Central memory CD4-positive, alpha-beta T cell (primary cell): ENCODE measurements at places on chromosomes 12 and 14.

- DNase-seq: no peak
These were observed 672.9 kb downstream of the BCL11B start for GRCh38 chr14:98599082-98599481.

- peak; percentile 52 for DNase-seq
These were observed at the start of gene TNFRSF1A for GRCh38 chr12:6341417-6342139. Gene TNFRSF1A (minus strand): TSS chr12:6342076. CDS start chr12:6341814, 262 bp downstream.

GRCh38 chr12:98852181-98852580 lies 207.1 kb downstream of the APAF1 start:
- DNase-seq: no peak

DNA sequence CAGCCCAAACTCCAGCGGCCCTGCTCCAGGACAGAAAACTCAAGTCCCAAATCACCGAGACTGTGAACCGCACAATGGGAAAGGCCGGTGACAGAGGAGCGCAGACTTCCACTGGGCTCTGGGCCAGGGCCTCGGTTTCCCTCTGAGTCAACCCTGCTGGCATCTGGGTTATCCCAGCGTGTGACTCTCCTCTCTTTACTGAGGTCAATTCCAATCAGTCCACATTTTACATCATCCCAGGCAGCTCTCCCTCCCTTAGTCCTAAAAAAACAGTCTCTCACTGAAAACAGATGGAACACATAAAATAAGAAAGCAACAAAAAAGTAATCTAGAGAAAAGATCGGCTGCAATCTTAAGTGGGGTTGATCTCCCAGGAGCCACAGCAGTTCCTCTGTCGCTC lies 36.9 kb downstream of the ITPK1 start:
- no peak for DNase-seq

DNA sequence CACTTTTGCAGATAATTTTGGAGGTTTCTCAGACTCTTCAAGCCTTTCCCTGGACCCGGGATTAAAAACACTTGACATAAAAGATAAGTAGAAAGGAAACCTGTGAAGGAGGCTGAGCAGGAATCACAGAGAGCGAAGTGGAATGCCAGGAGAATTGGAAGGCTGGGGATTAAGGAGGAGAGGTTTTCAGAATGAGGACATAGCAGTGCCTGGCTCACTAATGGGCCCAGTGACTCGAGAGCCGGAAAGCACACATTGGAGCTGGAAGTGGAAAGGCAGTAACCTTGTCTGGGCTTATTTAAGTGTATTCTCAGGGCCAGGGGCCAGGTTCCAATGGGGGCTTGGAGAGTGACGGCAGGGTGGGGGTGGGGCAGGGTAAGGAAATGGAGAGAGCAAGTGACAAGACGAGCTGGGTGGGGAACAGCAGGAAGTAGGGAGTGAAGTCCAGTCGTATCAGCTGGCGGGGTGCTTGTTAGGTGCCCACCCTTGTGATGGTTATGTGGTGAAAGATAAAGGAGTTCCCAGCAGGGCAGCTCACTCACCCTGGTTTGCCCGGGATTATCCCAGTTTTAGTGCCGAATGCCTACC lies 13.1 kb downstream of the EVL start:
- DNase-seq: no peak

GRCh38 chr14:100147181-100147631 lies 12.2 kb downstream of the DEGS2 start:
- DNase-seq: peak; percentile 61

DNA sequence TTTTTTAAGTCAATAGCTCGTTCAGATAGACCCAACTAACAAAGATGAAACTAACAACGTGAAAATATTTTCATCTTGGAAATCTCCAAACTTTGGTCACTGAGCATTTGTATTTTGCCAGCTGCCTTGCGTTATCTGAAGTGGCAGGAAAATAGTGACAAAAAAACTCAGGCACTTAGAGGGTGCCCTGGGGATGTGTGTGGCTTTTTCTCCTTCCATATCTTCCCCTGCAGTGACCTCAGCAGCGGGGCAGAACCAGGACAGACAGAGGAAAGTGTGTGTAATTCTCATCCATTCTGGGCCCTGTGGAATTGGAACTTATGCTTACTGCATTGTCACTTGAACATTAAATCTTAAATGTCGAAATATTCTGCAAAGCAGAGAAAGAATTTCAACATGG lies 152.0 kb downstream of the BCAT1 start:
- no peak for DNase-seq

- peak; percentile 48 for DNase-seq
These were observed 10.7 kb upstream of the M6PR start for GRCh38 chr12:8960176-8960575.
